ENCODE measurements at places on chromosomes 5 and 9.

DNA sequence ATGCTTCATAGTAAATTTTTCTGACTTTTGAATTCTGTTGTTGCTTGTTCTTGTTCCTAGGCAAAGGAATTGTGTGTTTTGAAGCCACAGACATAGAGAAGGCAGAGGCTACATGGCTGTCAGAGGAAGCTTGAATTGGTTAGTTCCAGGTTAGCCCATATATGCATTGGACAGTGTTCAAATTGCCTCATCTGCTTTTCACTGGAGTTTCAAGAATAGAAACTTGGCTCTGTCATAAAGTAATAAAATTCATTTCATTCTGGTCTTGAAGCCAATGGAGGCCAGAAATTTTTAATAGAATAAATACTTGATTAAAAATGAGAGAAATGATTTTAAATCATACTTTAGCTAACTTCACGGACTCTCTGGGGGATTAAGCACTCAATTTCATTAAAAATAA, 178.0 kb downstream of the YIPF5 start:
- no peak for DNase-seq

- no peak for DNase-seq
Observed at GRCh38 chr9:23551311-23551721, 274.7 kb downstream of the ELAVL2 start.

DNA sequence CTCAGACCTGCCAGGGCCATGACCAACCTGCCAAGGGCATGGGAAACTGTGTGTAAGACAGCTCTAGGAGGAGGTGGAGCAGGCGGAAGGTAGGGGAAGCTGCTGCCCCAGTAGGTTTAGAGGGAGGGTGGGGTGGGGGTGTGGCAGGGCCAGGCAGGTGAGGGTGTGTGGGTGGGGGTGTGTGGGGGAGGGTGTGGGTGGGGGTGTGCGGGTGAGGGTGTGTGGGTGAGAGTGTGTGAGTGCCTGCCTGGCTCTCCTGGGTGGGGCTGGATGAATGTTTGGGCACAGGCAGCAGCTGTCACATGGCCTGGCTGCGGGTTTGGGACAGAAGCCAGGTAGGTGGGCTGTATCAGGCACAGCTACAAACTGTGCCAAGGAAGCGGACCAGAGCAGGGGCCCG, 8.8 kb upstream of the N4BP3 start:
- DNase-seq: no peak

- DNase-seq: no peak
Observed at GRCh38 chr5:147708708-147709107, 73.8 kb downstream of the JAKMIP2 start.

DNA sequence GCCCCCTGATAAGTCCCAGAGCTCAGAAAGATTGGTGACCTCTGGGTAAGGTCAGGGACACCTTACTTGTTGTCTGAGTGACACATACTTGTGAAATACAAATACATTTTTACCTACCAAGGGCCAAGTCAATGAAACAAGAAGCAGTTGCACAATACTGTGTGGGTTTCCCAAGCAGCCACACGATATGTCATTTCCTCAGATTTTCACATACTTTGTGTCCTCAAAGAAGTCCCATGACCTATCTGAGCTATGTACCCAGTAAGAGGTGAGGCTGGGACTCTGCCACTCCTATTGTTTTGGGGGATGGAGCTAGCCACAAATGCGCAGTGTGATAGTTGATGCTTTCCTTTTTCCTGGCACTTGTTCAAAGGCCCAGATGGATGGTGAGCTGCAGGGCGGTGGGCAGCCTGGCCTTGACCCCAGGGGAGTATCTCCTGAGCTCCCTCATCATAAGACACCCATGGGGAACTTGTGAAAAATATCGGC, 4.8 kb upstream of the SLC25A51 start:
- DNase-seq: no peak

- DNase-seq: no peak
Observed at GRCh38 chr9:116661037-116661954, 25.8 kb upstream of the TRIM32 start.

- DNase-seq: no peak
Observed at GRCh38 chr9:2913026-2913425, 69.1 kb upstream of the PUM3 start.

DNA sequence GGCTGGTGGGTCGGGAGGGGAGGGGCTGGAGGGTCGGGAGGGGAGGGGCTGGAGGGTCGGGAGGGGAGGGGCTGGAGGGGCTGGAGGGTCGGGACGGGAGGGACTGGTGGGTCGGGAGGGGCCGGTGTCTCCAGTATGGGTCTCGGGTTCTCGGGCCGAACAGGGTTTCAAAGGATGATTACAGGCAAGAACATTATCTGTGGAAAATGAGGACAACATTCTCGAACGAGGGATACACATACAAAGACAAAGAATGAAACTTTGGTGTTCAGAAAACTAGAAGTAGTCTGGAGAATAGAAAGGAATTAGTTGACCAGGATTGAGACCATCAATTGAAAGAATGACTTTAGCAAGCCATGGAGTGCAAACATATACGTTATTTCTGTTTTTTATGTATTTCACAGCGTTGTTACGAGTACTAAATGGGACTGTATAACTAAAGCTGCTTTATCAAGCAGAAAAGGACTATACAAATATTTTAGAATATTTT, 360 bp upstream of the ZCCHC10 start:
- no peak for DNase-seq

DNA sequence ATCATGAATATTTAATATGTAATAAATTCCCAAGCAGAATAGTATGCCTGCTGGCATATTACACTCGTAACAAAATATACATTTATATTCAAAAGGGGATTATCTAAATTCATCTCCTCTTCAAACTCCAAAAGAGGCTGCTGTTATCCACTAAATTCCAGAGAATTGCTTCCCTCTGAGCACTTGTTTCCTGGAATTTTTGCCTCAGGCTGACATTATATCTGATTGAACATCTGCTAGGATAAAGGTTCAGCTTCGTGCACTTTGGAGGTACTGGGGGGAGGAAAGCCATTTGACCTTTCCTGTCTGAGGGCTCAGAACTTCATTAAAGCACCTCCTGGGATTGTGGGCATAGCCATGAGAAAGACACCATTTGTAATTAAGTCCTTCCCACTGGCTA, 4.3 kb upstream of the HAPLN1 start:
- no peak for DNase-seq
